Fibroblast of upper back skin (primary cell): ENCODE measurements at places on chromosomes 13 and 19.

GRCh38 chr13:104980586-104980985 lies 1554.9 kb downstream of the EFNB2 start:
- DNase-seq, result no peak

DNA sequence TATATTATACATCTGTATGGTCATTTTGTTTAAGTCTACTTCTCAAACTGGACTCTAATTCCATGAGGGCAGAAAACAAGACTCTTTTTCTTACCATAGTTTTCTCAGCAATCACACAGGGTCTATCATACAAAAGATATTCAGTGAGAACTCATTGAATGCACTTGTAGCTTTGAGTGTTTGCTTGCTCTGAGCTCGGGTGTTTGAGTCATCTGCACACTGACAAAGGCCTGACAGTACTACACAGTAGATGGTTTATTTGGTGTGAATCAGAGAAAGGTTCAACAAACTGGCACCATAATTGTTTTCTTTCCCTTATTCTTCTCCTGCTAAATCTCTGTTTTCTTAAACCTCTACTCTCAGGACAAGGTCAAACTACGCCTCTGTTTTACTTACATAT lies 586.4 kb downstream of the LMO7 start:
- DNase-seq, result no peak

- DNase-seq, result peak; percentile 94
Measured at GRCh38 chr19:45630463-45630862, 8.7 kb downstream of the EML2 start.

DNA sequence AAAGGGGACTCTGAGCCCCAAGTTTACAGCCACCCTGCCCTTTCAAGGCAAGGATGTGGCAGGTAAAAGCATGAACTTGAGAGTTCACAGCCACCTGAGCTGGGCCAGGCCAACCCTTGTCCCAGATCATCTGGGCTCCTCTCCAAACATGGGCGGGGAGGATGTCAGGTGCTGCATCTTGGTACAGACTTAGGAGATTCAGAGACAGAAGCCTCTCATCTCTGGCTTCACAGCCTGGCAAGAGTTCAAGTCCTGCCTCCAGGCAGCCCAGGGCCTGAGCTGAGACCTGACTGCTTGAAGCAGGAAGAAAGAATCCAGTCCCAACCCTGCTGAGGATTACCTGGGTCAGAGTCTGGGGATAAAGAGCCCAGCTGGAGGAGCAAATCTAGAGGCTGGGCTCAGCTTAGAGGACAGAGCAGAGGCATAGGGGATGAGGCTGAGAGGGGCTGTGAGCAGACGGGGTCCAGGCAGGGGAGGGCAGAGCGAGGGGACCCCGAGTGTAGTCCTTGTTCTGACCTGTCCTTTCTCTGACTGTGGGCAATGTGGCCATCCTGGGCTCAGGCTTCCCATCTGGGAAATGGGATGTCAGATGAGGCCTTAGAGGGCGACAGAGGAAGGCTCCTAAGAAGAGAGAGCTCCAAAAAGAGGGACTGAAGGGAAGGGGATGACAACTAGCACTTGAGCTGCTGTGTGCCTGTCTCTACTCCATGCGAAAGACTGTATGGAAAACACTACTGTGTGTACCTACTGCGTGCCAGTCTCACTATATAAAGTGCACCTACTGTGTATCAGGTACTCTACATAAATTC lies 6.6 kb upstream of the OR10H5 start:
- no peak for DNase-seq

GRCh38 chr19:46426506-46427162 lies 2.1 kb downstream of the PNMA8C start:
- DNase-seq, result peak; percentile 81

GRCh38 chr19:4980838-4981680 lies 12.1 kb downstream of the KDM4B start:
- DNase-seq, result no peak

DNA sequence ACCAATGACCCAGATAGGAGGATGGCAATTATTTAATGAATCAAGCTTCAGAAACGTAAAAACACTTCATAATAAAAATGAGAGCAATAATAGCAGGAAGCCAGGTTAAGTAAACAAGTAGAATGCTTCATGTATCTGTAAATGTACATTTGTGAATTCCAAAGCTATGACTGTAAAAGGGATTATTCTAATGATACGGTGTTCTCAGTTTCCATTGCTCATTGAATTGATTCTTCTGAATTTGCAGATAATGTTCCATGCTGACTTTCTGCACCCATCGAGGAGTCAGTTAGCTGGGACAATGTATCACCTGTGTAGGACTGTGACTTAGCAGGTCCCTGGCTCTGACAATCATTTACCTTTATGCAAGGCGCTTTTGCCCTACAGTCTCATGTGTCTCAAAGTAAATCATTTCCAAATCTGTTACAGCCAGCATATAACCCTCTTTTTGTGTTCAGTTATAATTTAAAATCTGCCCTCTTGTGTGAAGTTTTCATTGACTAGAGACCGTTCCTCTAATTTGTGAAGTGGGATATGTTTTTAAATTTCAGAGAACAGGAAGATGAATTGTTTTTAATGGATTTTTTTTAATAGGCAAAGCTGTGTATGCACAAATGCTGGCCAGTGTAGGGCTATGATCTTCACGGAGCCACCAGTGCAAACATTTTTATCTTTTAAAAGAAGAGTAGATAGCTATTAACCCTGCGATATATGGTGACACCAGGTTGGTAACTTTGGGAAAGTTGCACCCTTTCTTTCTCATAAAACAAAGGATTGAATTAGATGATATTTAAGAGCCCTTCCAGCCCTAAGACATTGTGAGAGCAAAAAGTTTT lies 267.1 kb downstream of the KLF5 start:
- peak; percentile 9 for DNase-seq

DNA sequence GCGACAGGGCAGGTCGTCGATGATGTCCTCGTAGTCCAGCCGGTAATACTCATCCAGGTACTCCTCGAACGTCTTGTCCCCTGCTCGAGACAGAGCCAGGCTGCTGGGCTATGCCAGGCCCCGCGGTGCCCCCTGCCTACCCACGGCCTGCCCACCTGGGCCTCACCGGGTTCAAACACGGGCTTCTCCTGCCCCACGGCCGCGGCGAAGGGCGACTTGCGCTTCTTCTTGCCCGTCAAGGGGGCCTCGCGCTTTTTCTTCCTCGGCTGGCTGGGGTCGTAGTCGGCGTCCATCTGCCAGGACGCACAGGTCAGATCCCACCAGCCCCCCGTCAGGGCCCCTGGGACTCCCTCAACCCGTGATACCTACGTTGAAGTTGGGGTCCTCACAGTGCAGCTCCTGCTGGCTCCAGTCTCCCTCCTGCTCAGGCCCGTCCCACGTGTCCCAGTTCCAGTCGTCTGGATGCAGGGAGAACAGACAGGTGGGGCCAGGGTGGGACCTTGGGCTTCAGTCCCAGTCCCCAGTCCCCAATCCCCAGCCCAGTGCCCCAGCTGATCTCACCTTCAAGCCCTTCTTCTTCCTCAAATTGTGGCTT lies 8.1 kb downstream of the KRI1 start:
- DNase-seq, result no peak

- no peak for DNase-seq
Measured at GRCh38 chr13:30355384-30355699, 48.0 kb upstream of the KATNAL1 start.
